ENCODE measurements at places on chromosomes 5 and 9.

GRCh38 chr9:122857815-122858214 is 29.4 kb upstream of the PDCL start:
- DNase-seq: no peak

- DNase-seq: no peak
Observed at GRCh38 chr9:22469928-22470544, 23.4 kb downstream of the DMRTA1 start.

GRCh38 chr5:178385496-178385890 is 152.9 kb upstream of the PHYKPL start:
- DNase-seq: peak; percentile 18

DNA sequence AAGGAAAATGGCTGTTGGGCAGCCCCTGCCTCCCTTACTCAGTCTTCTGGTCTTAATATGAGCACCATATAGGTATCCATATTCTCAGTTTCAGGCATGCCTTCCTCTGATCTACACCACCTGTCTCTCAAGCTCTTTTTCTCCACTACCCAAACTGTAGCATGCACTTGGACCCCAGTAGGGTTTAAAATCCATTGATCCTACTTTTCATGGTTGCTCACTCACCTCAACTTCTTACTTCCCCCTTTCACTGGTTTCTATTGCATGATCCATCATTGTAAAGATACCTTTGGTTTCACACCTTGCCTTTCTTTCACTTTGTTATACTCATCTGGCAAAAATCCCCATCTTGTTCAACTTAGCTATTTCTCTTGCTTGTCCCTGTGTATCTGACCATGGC is 159.4 kb downstream of the KDM4C start:
- DNase-seq: no peak

DNA sequence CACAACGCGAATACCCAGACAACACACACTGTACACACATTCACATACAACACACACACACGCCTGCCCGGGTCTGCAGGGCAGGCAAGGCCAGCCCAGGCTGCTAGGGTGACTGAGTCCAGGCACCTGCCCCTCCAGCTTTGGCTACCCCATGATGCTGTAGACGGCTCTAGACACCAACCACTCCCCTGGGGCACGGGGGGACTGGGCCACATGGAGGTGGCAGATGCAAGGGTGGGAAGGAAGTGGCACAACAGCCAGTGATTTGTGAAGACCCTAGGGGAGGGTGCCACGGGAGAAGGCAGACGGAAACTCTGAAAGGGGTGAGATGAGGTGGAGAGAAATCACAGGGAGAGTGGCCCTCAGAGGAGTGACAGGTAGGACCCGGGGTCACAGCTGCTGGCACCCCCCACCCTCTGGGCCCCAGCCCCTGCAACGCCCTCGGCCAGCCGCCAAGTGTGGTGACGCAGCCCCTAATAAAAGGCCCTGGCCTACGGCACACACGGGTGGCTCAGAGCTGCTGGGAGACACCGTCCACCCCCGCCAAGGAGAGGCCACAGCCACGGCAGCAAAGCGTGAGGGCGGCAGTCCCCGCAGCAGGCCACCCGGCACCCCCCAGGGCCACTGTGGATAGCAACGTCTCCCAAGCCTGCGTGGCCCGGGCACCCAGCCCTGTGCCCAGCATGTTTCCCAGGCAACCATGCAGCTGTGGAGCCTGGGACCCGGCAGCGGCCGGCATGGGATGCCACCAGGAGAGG is 6.6 kb upstream of the CCDC187 start:
- no peak for DNase-seq

Data from kidney epithelial cell (primary cell).